Osteoblast (primary cell): ENCODE measurements at places on chromosomes 12 and 14.

- no peak for DNase-seq
Observed at GRCh38 chr12:2068653-2069052, 15.9 kb downstream of the CACNA1C start.

- DNase-seq = no peak
Observed at GRCh38 chr12:105982022-105982421, 156.7 kb downstream of the NUAK1 start.

- no peak for DNase-seq
Observed at GRCh38 chr12:11744410-11744801, 94.9 kb downstream of the ETV6 start.

GRCh38 chr12:126706300-126706699, 1560.7 kb upstream of the TMEM132C start:
- DNase-seq = no peak

GRCh38 chr12:3371018-3371417, 120.0 kb upstream of the PRMT8 start:
- no peak for DNase-seq

DNA sequence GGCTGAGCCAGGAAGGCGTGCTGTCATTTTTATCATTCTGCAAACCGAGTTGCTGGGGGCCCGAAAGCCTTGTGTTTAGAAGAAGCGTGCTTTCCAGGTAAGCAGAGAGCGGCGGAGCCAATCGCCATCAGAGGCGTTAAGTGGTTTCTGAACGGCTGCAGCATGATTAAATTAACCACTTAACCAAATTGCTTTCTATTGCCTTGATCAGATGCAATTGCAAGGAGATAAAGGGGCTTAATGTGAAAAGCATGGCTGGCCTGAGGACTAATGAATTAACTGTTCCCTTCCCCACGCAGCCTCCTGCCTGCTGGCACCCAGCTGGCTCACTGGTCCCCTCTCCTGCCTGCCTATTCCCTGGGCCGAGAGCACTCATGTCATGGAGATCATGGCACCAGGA, 36.6 kb upstream of the CHGA start:
- DNase-seq = no peak

DNA sequence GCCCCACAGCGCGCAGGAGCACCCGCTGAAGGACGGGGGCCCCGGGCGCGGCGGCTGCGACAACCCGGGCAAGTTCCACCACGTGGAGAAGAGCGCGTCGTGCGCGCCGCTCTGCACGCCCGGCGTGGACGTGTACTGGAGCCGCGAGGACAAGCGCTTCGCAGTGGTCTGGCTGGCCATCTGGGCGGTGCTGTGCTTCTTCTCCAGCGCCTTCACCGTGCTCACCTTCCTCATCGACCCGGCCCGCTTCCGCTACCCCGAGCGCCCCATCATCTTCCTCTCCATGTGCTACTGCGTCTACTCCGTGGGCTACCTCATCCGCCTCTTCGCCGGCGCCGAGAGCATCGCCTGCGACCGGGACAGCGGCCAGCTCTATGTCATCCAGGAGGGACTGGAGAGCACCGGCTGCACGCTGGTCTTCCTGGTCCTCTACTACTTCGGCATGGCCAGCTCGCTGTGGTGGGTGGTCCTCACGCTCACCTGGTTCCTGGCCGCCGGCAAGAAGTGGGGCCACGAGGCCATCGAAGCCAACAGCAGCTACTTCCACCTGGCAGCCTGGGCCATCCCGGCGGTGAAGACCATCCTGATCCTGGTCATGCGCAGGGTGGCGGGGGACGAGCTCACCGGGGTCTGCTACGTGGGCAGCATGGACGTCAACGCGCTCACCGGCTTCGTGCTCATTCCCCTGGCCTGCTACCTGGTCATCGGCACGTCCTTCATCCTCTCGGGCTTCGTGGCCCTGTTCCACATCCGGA, 1.4 kb downstream of the FZD10 start:
- peak; percentile 80 for DNase-seq

- peak; percentile 90 for DNase-seq
Observed at GRCh38 chr14:61388173-61388975, 67.0 kb downstream of the PRKCH start.

GRCh38 chr14:52706286-52706685, 714 bp upstream of the PSMC6 start:
- DNase-seq = no peak

- no peak for DNase-seq
Observed at GRCh38 chr14:77245820-77246219, 25.2 kb downstream of the NGB start.

- DNase-seq = no peak
Observed at GRCh38 chr12:69332815-69333358, 15.3 kb upstream of the LYZ start.

DNA sequence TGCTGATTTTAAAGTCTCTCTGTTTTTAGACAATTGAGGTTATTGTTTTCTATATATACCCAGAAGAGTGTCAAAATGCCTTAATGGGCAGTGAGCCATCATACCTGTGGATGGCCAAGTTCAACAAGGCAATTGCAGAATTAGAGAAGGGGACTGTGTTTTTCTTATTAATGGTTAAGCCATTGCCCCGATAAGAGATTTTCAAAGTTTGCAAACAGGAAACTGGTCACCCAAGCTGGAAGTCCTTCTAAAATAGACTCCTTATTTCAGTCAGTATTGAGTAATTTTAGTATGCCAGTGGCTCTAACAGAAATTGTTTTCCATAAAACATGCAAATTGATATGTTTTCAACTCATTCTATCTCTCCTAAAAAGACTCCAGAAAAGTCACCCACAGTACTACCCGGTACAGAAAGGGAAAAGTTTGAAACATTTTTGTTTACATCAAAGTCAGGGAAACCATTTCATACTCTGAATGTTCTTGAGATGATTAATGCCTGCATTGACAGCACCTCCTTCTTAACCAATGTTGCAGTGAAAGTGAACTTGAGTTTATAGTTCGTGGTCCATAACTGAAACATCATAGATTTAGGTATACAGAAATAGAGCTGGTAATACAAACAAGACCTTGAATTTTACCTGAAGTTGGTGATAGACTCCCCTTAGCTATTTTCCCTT, 191.1 kb downstream of the TMX1 start:
- DNase-seq = no peak

GRCh38 chr12:56676851-56677580, 11.1 kb downstream of the PTGES3 start:
- DNase-seq = no peak

DNA sequence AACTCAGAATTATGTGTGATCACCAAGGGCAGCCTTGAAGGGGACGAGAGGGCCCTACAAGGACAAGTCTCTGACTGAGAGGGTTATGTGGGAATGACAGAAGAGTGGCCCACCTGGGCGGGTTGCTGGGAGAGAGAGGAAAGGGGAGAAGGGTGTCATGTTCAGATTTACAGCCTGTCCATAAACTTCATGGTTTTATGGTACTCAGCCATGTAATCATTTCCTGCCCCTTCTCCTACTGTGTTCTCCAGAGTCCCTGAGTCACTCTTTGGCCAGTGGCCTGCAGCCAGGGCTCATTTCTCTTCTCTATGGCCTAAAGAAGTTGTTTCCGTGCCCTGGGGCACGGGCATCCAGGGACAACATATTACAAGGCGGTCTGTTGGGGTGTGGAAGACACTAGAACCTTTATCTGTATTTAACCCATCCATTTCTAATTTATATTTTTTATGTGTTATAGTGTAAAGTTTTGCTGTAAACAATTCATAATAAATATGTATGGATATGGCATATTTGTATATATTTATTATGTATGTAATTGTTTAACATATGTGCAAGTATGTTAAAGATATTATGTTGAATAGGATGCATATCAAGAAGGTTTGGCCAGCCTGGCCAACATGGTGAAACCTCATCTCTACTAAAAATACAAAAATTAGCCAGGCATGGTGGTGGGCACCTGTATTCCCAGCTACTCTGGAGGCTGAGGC, 26.9 kb downstream of the DDX47 start:
- peak; percentile 84 for DNase-seq

- peak; percentile 60 for DNase-seq
Observed at GRCh38 chr14:65002586-65003210, 16.0 kb downstream of the FNTB start.

GRCh38 chr14:95008445-95009217, 148.7 kb downstream of the DICER1 start:
- no peak for DNase-seq

DNA sequence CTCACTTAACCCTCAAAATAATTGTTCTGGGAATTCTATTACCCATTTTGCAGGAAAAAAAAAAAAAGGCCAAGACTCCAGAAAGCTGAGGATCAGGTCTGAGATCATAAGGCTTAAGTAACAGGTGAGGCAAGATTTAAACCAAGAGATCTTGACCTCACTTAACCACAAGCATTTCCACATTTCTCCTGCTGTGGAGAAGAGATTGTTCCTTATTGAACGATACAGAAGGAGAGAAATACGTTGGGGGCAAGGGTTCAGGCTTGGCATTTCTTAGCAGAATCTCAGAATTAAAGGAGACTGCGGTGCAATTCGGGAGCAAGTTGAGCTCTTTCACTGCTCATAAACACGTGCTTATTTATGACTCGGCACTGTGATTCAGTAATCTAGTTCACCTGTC, 885.3 kb upstream of the TMEM132C start:
- no peak for DNase-seq

DNA sequence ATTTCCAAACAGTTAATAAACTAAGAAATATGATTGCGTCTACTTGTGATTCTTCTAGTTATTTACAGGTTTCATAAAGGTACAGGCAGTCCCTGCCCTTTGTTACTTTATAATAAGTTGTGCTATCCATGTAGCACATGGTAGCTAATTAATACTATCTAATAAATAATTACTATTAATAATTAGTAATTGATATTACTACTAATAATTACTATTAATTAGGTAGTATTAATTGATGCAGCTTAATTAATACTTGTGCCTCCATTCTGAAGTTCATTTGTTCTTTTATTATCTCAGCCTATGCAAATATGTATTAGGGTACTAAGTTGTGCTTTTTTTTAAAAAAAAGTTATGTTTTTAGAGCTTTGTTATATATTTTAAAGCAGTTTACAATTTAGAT, 92.3 kb upstream of the TRHDE start:
- no peak for DNase-seq

GRCh38 chr12:53766881-53767280, 15.1 kb upstream of the CISTR start:
- DNase-seq = no peak

DNA sequence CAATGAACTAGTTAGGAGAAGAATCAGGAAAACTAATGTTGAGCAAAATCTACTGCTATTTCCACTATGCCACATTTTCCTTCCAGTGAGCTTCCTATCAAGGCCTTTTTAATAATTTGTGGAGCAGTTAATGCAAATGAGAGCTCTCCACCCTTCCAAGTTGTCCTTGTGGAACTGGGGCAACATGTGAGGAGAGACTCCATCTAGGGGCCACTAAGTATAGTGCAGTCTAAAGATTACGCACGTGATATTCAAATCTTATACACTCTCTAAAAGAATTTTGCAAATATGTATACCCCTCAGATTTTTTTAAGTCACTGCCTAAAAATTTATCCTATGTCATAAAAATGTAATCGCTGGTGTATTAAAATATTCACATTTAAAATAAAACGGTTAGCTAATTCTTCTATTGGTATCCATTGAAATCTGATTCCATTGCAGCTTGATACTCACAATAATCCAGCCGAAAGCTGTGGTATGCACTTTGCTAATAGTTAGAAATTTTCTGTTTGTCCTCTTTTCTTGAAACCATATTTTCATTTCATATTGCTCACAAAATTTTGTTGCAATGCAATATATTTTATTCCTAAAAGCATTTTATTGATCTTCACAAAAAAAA, 100.1 kb downstream of the PAH start:
- DNase-seq = no peak

- DNase-seq = no peak
Observed at GRCh38 chr12:81465876-81466275, 293.3 kb downstream of the PPFIA2 start.

GRCh38 chr14:51488569-51489220, 163.0 kb upstream of the FRMD6 start:
- no peak for DNase-seq

GRCh38 chr12:118841588-118841987, 139.8 kb upstream of the SRRM4 start:
- no peak for DNase-seq

DNA sequence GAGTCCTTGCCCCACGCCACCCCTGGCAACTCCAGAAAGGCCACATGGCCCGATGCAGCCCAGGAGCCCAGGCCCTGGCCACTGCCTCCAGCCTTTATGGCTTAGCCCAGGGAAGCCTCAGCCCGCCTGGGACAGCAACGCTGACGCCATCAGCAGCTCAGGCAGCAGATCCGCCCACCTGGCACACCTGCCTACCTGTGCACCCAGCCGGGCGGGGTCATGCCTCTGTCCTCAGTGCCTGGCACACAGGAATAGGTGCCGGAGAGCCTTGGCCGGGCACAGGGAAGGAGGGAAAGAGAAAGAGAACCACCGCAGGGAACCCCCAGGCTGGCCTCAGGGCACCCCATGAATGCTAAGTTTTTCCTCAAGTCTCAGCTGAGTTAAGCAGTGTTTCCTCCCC, 21.1 kb downstream of the BEGAIN start:
- DNase-seq = no peak

- no peak for DNase-seq
Observed at GRCh38 chr12:50845021-50845647, 2.4 kb downstream of the TMPRSS12 start.

GRCh38 chr12:87142342-87142741, 886.2 kb upstream of the MGAT4C start:
- no peak for DNase-seq

GRCh38 chr14:60313093-60313492, 64.1 kb downstream of the PPM1A start:
- no peak for DNase-seq

DNA sequence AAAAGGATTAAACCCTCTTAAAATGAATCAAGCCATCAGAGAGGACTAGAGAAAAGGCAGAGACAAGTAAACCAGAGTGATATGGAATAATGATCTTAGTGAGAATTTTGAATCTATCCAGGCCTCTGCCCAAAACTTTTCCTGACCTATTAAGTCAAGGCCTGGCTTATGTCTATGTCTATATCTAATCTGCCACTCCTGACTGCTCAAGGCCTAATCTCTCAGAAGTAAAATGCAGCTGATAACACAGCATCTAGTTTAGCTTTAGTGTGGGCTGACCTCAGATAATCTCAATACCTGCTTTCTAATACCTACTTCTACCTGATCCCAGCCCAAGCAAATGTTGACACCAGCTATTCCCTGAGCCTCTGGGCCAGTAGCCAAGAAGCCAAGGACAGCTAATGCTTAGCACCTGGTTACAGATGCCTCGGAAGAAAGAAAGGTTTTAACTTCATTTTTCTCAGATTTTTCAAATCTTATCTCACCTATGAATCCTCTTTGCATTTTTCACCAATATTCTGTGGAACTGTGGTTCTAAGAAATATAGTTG, 1472.5 kb upstream of the SEL1L start:
- DNase-seq = no peak

GRCh38 chr12:120228041-120228290, 27.1 kb upstream of the RPLP0 start:
- no peak for DNase-seq

GRCh38 chr12:52916216-52916615, 11.3 kb upstream of the KRT8 start:
- DNase-seq = peak; percentile 25
